ENCODE measurements at places on chromosomes 4 and X.
A peak's percentile ranks its signal among the peaks of the same experiment; 100 is the strongest.

GRCh38 chrX:39645178-39645895 is 452.4 kb downstream of the BCOR start:
- DNase-seq, result no peak

DNA sequence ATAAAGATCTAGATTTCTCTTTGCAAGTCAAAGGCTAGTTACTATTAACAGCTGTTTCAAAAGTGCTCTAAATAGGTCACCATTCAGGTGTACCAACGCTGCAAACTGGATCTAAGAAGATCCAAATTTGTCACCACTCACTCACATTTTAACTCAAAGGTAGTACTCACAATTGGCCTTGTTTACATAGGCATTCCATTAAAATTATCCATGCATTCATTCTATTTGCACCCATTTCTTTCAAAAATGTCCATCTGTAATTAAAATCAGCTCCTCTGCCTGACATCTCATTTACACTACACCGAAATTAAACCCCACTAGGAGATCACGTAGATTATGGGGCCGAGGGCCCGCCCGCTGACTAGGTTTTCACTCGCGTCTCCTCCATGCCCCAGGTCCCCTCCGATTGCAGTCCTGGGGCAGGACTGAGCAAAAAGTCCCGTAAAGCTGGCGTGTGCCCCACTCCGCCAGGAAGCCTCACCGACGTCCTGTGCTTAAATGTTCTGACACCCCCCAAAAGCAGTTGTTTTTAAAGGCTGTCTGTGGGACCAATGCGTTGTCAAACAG is 1.3 kb upstream of the ING2 start:
- DNase-seq, result no peak

DNA sequence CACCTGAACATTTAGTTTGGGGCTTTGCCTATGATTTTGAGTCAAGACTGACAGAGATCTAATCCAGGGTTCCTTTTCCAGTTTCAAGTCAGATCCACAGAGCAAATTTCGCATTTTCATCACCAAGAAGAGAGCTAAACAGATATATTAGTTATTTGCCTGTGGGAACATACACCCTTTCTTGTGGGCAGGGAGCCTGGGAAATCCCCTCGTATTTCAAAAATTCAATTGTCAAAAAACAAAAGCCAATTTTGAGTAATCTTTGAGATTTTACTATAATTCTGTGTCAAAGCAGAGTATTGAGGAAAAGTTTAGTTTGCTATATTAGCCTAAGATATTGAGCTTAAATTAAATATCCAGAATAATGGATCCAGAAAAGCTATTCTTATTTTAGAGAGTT is 56.6 kb downstream of the AFM start:
- DNase-seq, result no peak

GRCh38 chrX:49704691-49705404 is 9.1 kb upstream of the PAGE1 start:
- no peak for DNase-seq

- no peak for DNase-seq
These were observed 1852.2 kb upstream of the IGFBP7 start for GRCh38 chr4:58962424-58962823.

DNA sequence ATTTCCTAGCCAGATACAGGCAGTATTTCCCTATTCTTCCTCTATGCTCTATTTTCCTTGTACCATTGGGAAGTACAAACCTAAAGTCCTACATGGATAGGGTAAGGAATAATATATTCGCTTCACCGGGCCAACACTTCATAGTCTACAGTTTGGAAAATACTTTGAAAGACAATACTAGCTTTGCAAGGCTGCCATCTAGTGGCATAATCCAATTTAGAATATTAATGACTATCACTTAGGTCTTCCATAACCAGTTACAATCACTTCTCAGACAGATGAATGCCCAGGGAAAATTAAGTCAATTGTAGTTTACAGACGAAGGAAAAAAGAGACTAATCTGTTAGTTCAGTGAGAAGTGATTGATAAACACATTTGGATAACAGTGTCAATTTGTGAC is 141.0 kb upstream of the FAM47C start:
- DNase-seq, result no peak

GRCh38 chrX:137549073-137549472 is 16.9 kb upstream of the ZIC3 start:
- no peak for DNase-seq

DNA sequence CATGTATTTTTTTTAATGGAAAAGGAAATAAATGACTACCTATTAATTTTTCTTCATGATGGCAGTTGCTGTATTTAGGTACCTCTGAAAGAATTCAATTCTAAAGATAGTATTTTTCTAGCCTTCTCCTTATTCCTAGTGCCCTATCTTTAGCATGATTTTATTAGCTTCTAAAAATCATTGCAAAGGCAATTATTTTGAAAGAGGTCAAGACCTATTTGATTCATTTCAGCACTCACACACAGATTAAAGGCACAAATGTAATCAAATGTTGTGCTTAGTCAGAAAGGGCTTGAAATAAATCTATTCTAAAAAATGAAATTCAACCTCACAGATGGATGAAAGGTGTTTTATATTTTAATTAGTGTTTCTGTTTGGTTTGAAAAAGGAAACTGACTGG is 74.8 kb upstream of the POF1B start:
- DNase-seq, result no peak

DNA sequence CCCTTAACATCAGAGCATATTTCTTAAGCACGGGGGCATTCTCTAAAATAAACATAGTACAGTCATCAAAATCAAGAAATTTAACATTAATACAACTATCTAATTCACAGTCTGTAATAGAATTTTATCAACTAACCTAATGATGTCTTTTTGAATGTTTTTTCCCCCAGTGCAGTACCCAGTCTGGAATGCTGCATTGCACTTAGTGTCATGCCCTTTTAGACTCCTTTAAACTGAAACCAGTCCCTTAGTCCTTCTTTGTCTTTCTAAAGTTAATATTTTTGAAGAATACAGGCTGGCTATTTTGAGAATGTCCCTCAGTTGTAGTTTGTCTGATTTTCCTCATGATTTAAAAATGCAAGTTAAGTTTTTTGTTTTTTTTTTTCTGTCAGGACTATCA is 9.5 kb downstream of the ENPEP start:
- no peak for DNase-seq

DNA sequence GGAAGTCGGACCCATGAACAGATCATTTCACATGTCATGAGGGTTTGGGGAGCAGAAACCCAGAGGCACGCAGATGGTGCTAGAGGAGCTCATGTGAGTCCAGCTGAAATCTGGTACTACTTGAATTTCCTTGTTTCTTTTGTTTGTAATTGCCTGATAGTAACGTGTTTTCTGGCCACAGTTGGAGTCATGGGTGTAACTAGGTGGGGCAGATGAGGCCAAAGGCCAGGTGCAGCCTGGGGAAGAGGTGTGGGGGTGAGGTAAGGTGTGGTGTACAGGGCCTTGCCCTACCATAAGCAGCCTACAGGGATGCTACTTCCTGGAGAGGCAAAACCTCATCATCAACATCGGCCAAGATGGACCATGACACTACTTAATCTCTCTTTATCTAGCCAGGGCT is 271.4 kb downstream of the PTTG2 start:
- no peak for DNase-seq

- no peak for DNase-seq
These were observed 723 bp downstream of the NKX6-1 start for GRCh38 chr4:84498203-84498934.

DNA sequence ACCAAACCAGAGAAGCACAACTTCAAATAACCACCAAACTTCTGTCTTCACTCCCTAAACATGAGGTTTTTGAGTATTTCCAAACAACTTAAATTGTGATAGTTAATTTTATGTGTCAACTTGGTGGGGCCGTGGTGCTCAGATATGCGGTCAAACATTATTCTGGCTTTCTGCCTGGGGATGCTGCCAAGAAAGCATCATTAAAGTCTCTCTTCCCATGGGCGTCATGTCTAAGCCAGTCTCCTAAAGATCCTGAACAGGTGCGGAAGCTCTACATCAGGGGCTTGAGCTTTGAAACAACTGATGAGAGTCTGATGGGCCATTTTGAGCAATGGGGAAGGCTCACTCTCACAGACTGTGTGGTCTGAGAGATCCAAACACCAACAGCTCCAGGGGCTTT is 24.1 kb upstream of the SOD3 start:
- DNase-seq, result no peak

DNA sequence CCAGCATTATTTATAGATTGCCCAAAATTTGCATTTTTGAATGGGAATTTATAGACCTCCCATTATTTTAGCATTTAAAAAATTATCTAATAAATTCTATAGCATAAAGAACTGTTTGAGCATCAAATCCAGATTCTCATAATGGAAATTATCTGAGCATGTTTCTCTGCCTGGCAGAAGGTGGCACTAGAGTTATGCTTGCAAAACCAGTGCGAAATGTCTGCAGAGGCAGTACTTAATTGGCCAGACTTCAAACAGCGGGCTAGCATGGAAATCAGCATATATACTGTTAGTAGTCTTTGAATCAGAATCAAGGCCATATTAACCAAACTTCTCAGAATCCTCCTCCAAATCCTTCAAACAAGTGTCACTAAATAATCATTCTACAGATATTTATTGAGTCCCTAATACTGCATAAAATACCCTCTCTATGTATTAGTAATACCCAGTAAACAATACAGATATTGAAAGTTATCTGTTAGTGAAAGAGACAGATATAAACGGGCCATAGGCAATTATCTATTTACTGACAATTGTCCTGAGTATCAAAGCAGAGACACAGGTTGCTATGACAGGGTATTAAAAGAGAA is 78.7 kb upstream of the DCLK2 start:
- no peak for DNase-seq

GRCh38 chrX:9354918-9355317 is 109.9 kb upstream of the TBL1X start:
- no peak for DNase-seq

DNA sequence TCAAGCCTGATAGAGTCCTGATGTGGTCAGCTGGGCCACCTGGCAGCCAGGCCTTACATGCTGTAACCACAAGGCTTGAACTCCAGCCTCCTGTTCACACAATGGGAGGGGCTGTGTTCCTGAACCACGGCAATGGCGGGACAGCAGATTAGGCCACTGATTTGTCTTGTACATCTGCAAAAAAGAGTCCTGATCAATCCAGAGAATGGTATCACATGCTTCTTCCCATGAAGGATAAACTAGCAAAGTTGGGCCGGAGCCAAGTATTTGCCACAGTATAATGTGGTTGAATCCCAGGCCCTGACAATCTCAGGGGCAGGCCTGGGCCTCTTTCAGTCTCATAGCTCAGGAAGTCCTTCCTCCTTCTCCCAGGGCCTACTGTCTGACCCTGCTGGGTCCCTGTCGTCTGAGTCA is 2182.5 kb upstream of the AGA start:
- DNase-seq, result no peak

GRCh38 chr4:145681956-145682355 is 2.0 kb downstream of the C4orf51 start:
- no peak for DNase-seq

- DNase-seq, result no peak
These were observed 75.2 kb downstream of the JAKMIP1 start for GRCh38 chr4:6125103-6125651.

- DNase-seq, result no peak
These were observed 9.9 kb downstream of the ASMTL start for GRCh38 chrX:1442724-1443367.

GRCh38 chr4:184265546-184266351 is 48.1 kb upstream of the ENPP6 start:
- peak; percentile 59 for DNase-seq

- no peak for DNase-seq
These were observed 48.7 kb downstream of the NOP14 start for GRCh38 chr4:2914256-2915126.

DNA sequence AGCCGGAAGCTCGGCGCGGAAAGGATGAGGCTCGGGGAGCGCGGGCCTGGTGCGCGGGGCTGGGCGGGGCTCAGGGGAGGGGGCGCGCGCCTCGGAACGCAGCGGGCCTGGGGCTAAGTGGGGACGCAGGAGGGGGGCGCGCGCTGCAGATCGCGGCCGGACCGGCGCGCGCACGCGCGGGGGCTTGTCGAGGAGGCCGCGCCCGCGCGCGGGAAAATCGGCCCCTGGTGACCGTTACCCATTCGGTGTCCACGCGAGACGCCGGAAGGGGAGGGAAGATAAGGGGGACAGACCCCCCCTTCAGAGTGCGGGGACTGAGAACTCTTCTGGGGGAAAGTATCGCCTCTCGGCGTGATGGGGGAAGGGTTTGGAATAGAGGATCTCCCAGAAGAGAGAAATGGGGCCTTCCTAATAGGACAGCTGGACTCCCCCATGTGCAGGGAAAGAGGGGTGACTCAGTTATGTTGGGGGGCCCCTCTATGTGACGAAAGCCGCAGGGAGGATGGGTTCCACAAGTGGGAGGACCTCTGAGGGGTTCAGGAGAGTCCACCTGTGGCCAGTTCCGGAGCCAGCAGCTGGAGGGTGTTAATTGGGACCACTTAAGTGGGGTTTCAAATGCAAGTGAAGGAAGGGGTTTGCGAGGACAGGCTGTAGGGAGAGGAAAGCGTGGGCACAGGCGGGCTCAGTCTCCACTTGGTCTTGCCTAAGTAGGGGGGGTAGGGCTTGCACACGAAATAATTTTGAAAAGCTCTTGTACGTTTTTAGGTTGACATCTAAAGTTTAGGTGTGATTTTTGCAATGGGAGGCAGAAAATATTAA is 584 bp downstream of the SUV39H1 start:
- no peak for DNase-seq

GRCh38 chrX:120302434-120302833 is 8.8 kb downstream of the TMEM255A start:
- DNase-seq, result peak; percentile 47

GRCh38 chr4:183828125-183828524 is 77.0 kb upstream of the STOX2 start:
- no peak for DNase-seq

GRCh38 chr4:76011700-76012387 is 4.5 kb upstream of the CXCL9 start:
- no peak for DNase-seq

DNA sequence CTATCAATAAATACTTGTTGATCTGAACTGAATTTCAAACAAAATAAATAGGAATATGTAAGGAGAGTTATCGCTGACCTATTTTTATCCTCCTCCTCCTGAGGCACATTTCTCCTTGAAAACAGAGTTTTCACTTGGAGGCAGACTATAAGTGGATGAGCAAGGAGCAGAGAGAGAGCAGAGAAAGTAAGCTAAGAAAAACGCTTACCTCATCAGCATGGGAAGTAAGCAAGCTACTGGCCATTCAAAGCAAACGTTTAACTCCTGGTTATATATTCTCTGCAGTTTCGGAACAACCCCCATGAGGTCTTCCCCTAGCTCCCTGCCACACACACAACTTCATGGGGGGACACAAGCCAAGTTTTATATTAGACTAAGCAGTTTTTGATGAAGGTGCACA is 13.2 kb downstream of the ZDHHC9 start:
- DNase-seq, result no peak

GRCh38 chr4:15963001-15963451 is at the start of gene FGFBP2:
TSS of gene FGFBP2 (minus strand) at chr4:15963175. CDS start at chr4:15963129, 46 bp downstream.
- peak; percentile 49 for DNase-seq

Measured in stimulated activated effector memory CD8-positive, alpha-beta T cell treated with anti-CD3 and anti-CD28 coated beads, Interleukin-12 subunit alpha, Interleukin-12 subunit beta, amount 100 ng/mL, for 72 hours (primary cell).